Naive thymus-derived CD8-positive, alpha-beta T cell (primary cell): ENCODE measurements at places on chromosomes 12 and 14. TPM values are rescaled to one million over a fixed set of nuclear protein-coding genes. Genes with fewer than 3 reads are reported as not detected.

Gene RTL1
- not detected for total RNA-seq

Gene SLC6A15
- not detected for total RNA-seq

Gene TMEM179
- total RNA-seq, result not detected

Gene PTPRR
- not detected for total RNA-seq

Gene NOVA1
- total RNA-seq, result 0.52 TPM

Gene BBOF1
- total RNA-seq, result 4.4 TPM

Gene RAD52
- total RNA-seq, result 30.0 TPM

Gene LETMD1
- 88.4 TPM for total RNA-seq

Gene NTS
- not detected for total RNA-seq

Gene ADAM20
- total RNA-seq, result 0.88 TPM

Gene DPY19L2
- total RNA-seq, result 16.7 TPM

Gene CLEC14A
- total RNA-seq, result not detected

Gene GZMB
- 0.41 TPM for total RNA-seq

Gene RACGAP1
- 12.8 TPM for total RNA-seq

Gene GLT8D2
- not detected for total RNA-seq

Gene LRRC10
- total RNA-seq, result not detected

Gene OR4E2
- total RNA-seq, result not detected

Gene PLBD2
- 13.1 TPM for total RNA-seq

Gene MUCL1
- not detected for total RNA-seq

Gene HOXC12
- total RNA-seq, result not detected

Gene BEGAIN
- 1.5 TPM for total RNA-seq

Gene COCH
- 0.91 TPM for total RNA-seq

Gene MMP19
- total RNA-seq, result 0.55 TPM

Gene AQP2
- not detected for total RNA-seq

Gene MANSC4
- not detected for total RNA-seq

Gene C14orf180
- not detected for total RNA-seq

Gene TOMM20L
- total RNA-seq, result not detected

Gene SERPINA12
- total RNA-seq, result not detected

Gene PTPRQ
- not detected for total RNA-seq

Gene CMA1
- not detected for total RNA-seq

Gene SHMT2
- total RNA-seq, result 45.2 TPM

Gene PAPLN
- total RNA-seq, result 0.10 TPM

Gene FOXG1
- not detected for total RNA-seq

Gene CD27
- total RNA-seq, result 150 TPM

Gene EML1
- not detected for total RNA-seq

Gene OR6C70
- total RNA-seq, result not detected

Gene SCN8A
- 1.1 TPM for total RNA-seq

Gene TMPRSS12
- not detected for total RNA-seq

Gene AKAP5
- total RNA-seq, result 0.23 TPM

Gene RBP5
- total RNA-seq, result 0.69 TPM

Gene MYRFL
- total RNA-seq, result not detected

Gene NRL
- 2.7 TPM for total RNA-seq

Gene STON2
- total RNA-seq, result not detected

Gene PLA2G1B
- not detected for total RNA-seq

Gene LGR5
- total RNA-seq, result not detected

Gene AMDHD1
- total RNA-seq, result 2.0 TPM

Gene TBX3
- total RNA-seq, result not detected

Gene KHNYN
- total RNA-seq, result 150 TPM

Gene KRT8
- total RNA-seq, result 0.66 TPM

Gene EML5
- total RNA-seq, result 7.5 TPM

Gene TBX5
- not detected for total RNA-seq

Gene KRT71
- total RNA-seq, result not detected

Gene CAMKK2
- 14.1 TPM for total RNA-seq

Gene TAS2R9
- not detected for total RNA-seq

Gene TCTN1
- 16.2 TPM for total RNA-seq

Gene ACIN1
- total RNA-seq, result 322 TPM

Gene TAS2R7
- not detected for total RNA-seq

Gene ABCC9
- not detected for total RNA-seq
